CD14-positive monocyte (primary cell): ENCODE measurements at places on chromosomes 3 and 15. TPM values are rescaled to one million over a fixed set of nuclear protein-coding genes. Genes with fewer than 3 reads are reported as not detected.

GRCh38 chr3:12536423-12536822 lies 8.9 kb downstream of the MKRN2OS start:
- DNase-seq = no peak

GRCh38 chr3:185744997-185745843 lies 79.6 kb downstream of the IGF2BP2 start:
- DNase-seq = no peak

The BTBD1 gene
- 11.2 and 18.0 TPM in 2 replicates for polyA plus RNA-seq

The ZNF620 gene
- polyA plus RNA-seq = 0.27 TPM

GRCh38 chr3:123800362-123800682 lies 83.8 kb downstream of the MYLK start:
- DNase-seq = no peak

DNA sequence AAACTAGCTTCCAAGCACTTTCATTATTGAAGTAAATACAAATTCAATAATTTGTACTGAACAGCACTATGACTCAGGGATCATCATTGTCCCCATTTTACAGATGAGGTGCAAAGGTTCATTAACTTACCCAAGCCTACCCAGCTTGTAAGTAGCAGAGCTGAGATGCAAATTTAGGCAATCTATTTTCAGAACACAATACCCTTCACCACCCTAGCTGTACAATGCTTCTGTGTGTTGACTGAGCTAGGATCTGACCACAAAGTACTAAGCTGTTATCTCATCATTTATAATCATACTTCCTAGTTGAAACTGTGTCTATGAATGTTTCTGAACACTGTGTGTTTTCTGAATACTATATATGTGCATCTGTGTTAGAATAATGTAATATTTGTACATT lies 3.2 kb upstream of the ILDR1 start:
- no peak for DNase-seq

DNA sequence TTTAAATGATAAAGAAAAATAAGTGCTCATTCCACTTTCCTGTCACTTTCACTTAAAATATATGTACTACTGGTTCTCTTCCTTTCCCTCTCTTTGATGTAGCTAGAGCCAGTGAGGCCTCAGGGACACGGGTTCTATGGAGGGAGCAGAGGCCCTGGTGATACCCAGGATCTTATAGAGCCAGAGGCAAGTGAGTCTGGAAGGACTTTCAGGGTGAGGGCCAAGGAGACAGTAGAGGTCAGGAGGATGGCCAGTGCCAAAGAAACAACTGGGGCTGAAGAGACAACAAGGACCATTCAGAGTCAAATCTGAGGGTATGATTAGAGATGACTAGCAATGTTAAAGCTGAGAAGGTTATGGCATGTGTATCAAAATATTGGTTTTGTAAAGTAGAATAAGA lies 124.1 kb upstream of the GOLGA6L6 start:
- DNase-seq = no peak

The PLA2G4E gene
- not detected for polyA plus RNA-seq

The LDHAL6B gene
- polyA plus RNA-seq = not detected in 2 replicates

The FSTL1 gene
- polyA plus RNA-seq = 0.44 TPM

GRCh38 chr3:13125092-13126015 lies 52.1 kb upstream of the IQSEC1 start:
- DNase-seq = no peak

The IQCF5 gene
- not detected for polyA plus RNA-seq

The PRICKLE2 gene
- not detected for polyA plus RNA-seq
